NCI-H1694 (cell line): ENCODE measurements at places on chromosomes 1 and 21.

- DNase-seq: no peak
Measured at GRCh38 chr1:236280438-236281197, 1.1 kb downstream of the ERO1B start.

- DNase-seq: no peak
Measured at GRCh38 chr1:154747380-154747739, 122.7 kb downstream of the KCNN3 start.

- DNase-seq: no peak
Measured at GRCh38 chr1:162703708-162704107, 71.4 kb downstream of the DDR2 start.

DNA sequence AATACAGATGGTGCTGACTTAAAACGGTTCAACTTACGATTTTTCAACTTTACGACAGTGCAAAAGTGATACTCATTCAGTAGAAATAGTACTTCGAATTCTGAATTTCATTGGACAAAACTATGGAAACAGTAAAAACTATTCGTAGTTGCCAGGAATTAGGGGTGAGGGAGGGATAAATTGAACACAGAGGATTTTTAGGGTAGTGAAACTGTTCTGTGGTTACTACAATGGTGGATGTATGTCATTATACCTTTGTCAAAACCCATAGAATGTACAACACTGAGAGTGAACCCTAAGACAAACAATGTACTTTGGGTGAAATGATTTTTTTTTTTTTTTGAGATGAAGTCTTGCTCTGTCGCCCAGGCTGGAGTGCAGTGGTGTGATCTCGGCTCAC is 7.5 kb downstream of the DDR2 start:
- DNase-seq: no peak

DNA sequence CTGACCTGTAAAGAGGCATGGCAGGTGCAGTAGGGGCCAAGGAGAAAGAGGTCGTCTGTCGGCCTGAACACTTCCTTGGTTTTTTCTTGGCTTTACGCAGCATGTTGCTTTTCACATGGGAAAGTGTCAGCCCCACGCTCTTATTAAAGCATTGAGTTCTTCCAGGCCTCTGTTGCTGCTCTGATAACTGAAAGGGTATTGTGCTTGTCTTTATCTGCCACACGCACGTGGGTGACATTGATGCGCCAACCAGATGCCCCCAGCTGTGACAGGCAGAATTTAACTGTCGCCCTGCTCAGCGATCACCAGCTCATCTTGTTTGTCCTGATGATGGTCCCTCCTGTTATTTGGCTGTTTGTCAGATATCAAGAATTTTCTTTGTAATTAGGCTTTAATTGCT is 76.5 kb downstream of the GALNT2 start:
- no peak for DNase-seq

- no peak for DNase-seq
Measured at GRCh38 chr1:239826211-239826610, 265.5 kb upstream of the FMN2 start.

DNA sequence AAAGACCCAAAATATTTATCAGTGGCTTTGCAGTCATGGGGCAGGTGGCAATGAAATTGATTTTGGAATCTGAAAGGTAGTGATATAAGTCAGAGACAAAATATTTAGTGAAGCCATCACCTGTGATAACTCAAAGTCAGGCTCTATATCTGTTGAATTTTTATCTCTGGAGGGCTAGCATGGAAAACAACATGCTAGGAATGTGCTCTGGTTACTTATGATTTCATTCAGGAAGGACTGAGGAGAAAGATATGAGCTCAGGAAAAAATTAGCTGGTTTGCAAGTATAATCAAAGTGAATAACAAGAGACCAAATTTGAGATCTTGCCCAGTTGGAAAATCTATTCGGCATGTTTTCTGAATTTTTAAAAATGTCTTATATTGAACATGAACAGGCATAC is 364.6 kb upstream of the LRRC7 start:
- no peak for DNase-seq

GRCh38 chr1:176692431-176692830 is 229.5 kb downstream of the PAPPA2 start:
- DNase-seq: peak; percentile 83
